ENCODE measurements at places on chromosomes 13 and 19.

DNA sequence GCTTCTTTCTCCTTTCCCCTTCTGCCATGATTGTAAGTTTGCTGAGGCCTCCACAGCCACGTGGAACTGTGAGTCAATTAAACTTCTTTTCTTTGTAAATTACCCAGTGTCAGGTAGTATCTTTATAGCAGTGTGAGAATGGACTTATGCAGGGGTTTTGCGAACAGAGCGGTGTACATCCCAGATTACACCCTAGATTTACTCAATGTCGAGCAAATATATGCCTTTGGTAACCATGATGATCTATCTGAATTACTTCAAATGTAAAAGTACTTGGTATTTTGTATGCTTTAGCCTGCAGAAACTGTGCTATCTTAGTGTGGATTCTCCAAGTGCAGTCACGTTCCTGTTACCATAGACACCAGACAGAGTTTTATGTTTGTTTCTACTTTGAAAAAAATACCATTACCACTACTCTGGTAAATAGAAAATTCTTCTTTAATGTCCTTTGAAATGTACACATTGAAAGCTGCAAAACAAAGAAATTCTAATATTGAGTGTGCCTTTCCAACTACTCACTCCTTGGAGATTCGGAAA lies 510.4 kb upstream of the ARGLU1 start:
- no peak for DNase-seq

DNA sequence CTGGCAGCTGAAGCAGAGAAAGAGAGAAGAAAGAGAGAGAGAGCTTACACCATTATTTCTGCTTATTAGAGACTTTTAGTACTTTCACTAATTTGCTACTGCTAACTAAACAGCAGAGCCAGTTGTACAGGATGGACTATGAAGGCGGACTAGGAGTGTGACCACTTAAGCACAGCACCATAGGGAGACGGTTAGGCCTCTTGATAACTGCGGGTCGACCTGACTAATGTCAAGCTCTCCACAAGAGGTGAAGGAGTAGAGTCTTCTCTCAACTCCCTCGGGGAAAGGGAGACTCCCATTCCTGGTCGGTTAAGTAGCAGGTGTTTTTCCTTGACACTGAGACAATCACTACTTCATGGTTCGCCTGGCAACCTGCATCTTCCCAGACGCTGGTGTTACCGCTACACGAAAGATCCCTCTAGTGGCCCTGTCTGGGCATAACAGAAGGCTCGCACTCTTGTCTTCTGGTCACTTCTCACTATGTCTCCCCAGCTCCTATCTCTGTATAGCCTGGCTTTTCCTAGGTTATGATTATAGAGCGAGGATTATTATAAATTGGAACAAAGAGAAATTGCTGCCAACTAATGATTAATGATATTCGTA lies 5.3 kb upstream of the PSG7 start:
- DNase-seq, result no peak

- no peak for DNase-seq
Observed at GRCh38 chr13:74465271-74465670, 331.1 kb upstream of the KLF12 start.

DNA sequence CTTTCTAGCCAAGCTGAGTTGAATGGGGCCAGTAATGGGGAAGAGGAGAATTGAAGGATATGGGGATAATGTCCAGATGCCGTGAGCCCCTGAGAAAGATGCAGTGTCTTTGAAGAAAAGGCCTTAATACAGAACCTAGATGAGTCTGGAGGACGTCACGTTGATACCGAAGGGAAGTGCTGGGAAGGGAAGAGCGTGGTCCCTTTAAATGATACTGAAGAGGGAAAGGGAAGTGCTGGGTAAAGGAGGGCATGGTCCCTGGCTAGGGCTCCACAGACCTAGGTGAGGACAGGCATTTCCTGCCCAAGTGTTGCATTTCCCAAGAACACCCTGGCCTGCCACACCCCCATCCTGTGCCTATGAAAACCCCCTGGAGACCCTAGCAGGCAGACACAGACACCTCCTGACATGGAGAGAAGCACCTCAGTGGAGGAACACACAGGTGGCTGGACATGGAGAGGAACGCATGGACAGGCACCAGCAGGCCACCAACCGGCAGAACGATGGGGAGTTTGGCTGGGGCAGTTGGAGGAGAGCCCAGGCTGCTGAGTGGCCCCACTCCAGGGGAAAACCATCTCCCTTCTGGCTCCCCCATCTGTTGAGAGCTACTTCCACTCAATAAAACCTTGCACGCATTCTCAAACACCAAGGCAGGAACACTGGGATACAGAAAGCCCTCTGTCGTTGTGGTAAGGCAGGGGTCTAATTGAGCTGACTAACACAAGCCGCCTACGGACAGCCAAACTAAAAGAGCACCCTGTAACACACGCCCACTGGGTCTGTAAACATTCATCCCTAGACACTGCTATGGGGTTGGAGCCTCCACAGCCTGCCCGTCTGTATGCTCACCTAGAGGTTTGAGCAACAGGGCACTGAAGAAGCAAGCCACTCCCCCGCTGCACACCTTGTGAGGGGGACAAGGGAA lies 34.9 kb upstream of the POMP start:
- DNase-seq, result no peak

DNA sequence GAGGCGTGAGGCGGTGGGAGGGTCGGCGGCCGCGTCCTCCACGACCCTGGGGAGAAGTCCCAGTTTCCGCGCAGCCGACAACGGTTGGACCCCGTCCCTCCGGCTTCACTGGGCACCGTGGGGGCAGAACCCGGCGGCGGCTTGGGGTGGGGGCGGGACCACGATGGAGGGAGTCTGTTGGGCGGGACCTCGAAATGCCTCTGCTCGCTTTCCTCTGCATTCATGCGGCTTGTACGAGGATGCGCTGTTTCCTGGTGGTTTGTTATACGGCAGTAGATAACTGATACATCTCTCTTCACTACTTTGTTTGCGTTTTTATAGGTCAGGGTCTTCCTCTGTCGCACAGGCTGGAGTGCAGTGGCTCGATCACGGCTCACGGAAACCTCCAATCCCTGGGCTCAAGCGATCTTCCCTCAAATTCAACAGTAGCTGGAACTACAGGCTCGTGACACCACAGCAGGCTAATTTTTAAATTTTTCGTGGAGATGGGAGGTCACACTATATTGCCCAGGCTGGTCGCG lies 24.6 kb upstream of the ZNF846 start:
- DNase-seq, result peak; percentile 4

DNA sequence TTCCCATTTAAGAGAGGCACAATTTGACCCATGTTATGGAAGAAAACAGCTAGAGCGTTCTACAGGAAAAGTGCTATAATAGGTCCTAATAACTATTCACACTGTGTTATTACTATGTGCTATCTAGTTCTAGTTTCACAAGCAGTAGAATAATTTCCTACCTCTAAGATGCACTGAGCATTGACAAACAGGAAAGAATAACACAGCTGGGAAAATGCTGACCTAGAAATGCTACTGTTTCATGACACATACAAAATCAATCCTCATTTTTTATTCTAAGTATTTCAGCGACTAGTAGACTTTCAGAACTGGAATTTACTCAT lies 259.5 kb downstream of the ITGBL1 start:
- no peak for DNase-seq

DNA sequence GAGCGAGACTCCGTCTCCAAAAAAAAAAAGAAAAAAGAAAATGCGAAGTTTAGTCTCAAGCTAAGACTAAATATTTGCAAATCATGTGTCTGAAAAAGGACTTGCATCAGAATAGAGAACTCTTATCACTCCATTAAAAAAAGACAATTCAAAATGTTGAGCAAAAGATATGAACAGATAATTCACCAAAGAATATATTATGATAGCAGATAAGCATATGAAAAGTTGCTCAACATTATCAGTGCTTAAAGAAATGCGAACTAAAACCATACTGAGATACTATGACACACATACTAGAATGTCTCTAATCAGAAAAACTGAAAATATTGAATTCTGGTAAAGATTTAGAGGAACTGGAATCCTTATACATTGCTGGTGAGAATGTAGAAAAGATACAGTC lies 38.7 kb upstream of the SACS start:
- DNase-seq, result no peak

DNA sequence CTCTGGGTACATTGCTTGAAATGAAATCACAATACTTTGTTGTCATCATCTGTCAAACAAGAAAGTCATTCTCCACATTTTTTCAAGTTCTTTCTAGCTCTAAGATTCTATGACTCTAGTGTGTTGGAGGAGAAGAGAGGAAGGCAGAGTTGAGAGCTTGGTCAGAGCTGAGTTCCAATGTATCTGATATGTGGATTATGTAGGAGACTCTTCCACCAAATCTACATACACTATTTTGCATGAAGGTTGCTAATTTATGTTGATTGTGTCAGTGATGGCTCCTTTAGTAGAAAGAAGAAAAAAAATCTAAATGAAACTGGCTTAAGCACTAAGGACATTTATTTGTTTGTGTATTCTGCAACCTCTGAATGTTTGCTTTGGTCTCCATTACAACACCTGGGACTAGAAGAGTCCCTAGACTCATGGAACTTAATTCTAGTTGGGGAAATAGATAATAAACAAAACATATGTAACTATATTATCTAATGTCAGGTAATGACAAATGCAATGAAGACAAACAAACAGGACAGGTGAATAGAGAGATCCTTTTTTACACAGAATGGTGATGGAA lies 691.9 kb downstream of the UQCRFS1 start:
- DNase-seq, result no peak

- DNase-seq, result peak; percentile 23
Observed at GRCh38 chr19:35797663-35798062, 15.0 kb downstream of the PRODH2 start.

DNA sequence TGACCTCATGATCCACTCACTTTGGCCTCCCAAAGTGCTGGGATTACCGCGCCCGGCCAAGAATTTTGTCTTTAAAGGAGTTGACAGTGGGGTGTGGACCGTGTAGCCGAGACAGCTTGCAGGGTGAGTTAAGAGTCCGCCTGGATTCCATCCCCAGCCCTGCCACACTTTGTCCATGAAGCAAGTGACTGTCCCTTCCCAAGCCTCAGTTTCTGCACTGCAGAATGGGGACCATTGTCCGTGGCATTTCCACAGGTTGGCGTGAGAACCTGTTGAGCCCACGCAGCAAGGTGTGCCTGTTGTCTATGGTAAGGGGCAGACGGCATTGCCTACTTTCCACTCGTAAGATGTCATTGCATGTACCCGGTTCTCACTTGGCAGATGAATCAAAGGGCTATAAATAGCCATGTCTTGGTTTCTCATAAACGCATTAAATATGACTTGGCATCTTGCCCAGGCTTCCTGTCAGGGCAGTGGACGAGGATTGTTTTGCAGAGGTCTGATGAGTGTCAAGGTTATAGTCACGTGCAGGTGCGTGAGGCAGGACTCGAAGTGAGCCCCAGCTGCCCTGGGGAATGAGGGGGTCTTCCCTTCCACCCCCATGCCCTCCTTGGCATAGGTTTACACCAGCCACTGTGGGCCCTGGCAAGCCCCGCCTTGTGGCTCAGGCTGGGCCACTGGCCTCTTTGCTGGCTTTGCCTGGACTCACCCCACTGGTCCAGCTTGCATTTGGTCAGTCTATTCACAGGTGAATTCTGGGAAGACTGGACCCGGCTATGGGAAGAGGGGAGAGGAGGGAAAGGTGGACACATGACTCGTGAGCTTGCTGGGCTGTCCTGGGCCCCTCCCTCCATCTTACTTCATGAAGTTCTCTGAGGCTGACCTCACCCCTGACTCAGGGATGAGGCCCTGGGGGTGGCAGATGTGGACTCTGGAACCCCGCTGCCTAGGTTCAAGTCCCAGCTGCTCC lies 14.6 kb downstream of the FAM187B start:
- no peak for DNase-seq

DNA sequence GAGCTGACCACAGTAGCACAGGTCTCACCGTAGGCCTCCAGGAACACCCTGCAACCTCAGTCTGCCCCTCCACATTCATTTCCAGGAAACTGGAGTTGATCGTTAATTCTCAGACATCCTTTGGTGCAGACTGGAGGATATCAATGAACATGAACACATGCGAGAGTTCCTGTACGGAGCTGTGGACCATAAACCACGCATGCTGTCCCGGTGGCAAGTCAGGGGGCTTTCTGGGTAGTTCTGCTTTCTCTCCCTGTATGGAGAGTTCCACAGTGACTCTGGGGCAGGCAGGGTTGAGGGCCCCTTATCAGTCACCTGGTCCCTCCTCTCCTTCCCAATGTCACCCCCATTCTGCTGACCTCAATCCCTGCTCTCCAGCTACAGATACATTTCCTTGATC lies 55.5 kb upstream of the URI1 start:
- no peak for DNase-seq

DNA sequence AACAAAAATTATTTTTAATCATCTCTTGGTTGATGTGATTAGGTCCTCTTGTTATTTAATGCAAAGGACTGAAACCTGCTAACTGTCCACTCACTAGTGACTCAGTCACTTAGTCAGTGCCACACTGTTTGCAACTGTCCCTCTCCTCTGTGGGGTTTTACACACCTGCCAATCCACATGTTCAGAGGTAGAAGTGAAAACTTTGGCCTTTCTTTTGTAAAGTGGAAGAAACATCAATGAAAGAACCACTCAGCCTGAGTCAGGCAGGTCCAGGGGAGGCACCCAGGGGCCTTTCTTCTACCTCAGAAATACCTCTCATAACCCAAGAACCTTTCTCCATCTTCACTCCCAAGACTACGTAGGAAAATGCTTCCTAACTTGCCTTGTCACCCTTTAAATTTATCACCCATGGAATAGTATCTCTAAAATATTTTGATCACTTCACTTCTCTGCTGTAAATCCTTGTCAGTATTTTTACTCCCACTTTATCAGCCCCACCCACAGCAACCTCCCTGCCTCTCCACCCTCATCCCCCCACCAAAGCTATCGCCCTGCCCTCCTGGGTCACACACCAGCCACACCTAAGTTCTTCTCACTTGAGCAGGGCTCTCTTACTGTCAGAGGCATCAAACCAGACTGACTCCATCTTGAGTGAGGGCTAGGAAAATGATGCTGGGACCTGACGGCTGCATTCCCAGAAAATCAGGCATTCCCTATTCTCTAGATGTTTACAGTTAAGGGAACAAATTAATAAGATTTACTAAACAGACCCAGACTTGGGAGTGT lies 29.6 kb upstream of the EEF1AKMT1 start:
- no peak for DNase-seq

- DNase-seq, result no peak
Observed at GRCh38 chr13:104447348-104447747, 1381.1 kb upstream of the SLC10A2 start.

GRCh38 chr19:11224429-11224828 lies 15.0 kb upstream of the ANGPTL8 start:
- DNase-seq, result no peak

DNA sequence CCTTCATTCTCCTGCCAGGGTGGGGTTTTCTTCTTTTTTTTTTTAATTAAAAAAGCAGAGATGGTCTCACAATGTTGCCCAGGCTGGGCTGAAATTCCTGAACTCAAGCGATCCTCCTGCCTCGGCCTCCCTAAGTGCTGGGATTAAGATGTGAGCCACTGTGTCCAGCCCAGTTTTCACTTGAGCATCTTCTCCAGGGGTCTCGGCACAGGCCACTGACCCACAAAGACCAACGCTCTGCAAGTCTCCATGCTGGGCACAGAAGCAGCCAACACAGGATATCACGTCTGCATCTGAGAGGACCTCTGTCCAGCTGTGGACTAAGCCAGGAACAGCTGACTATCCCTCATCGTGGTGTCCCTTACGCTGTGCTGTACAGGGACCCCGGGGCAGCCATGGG lies 9.5 kb upstream of the TMEM86B start:
- DNase-seq, result no peak
